NCI-H446 (cell line): ENCODE measurements at places on chromosomes 12 and 14.

- no peak for DNase-seq
Observed at GRCh38 chr14:67727361-67727760, 25.7 kb downstream of the RDH12 start.

GRCh38 chr12:123030686-123031085, 50.2 kb downstream of the ARL6IP4 start:
- DNase-seq, result no peak

GRCh38 chr12:108980831-108981618, 39.8 kb downstream of the SVOP start:
- DNase-seq, result no peak

GRCh38 chr14:68925373-68925772, 53.7 kb downstream of the ACTN1 start:
- no peak for DNase-seq

DNA sequence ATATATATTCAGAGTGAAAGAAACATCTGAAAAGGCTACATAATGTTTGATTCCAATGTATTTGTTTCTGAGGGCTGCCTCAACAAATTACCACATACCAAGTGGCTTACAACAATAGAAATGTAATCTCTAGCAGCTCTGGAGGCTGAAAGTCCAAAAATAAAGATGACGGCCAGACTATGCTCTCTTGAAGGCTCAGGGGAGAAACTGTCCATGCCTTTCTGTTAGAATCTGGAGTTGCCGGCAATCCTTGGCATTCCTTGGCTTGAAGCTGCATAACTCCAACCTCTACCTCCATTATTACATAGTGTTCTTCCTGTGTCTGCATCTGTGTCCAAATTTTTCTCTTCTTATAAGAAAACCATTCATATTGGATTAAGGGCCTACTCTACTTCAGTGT, 68.1 kb upstream of the PLEKHG7 start:
- DNase-seq, result no peak

GRCh38 chr14:69183735-69184134, 7.6 kb upstream of the EXD2 start:
- no peak for DNase-seq

GRCh38 chr12:82682851-82683261, 3.9 kb upstream of the TMTC2 start:
- no peak for DNase-seq

GRCh38 chr12:123388177-123388950, 4.4 kb downstream of the KMT5A start:
- DNase-seq, result no peak

DNA sequence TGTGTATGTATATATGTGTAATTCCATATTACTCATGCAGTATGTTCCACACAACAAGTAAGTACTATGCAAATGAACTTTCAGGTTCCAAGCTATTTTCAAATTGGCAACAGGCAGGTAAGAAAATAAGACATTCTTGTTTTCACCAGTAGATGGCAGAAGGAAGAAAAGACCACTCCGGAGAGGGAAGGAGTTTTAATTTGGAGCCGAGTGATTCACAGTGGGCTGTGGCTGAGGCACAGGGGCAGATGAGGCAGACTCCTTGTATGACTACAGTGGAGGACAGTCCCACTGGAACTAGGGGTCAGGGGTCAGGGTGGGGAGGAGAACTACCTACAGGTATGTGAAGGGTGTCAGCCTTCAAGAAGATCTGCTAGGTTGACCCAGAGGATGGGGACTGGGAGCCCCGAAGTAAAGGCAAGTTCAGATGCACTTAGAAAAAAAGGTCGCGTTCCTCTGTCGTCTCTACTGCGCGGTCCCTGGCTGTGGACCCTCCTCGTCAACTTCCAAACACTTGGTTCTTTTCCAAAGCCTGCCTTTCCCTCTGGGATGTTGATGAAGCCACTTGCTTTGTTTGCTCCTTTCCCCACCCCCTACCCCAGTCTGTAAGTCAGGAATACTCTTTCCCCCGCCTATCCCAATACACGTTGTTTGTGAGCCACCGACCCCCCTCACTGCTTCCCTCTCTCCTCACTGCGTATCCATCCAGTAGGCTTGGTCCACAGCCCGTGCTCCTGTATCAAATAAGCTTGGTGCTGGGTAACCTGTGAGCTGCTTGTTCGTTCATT, 24.1 kb downstream of the DDX47 start:
- peak; percentile 36 for DNase-seq

- no peak for DNase-seq
Observed at GRCh38 chr12:121579190-121579791, 1.5 kb downstream of the KDM2B start.

DNA sequence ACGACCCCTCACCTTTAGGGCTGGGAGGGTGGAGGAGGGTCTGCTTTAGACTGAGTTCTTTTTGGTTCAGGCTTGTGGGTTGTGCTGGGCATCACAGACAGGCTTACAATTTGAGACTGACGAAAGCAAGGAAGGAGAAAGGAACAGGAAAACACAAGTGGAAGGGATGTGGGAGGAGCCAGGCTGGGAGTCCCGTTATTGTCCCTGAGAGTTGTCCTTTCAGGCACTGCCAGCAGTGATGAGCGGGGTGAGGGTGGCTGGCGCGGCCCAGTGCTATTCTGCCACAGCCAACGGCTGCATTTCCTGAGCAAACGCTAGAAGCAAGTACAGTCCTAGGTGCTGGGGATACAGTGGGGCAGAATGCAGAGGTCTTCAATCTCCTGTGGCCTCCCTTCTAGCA, 29.2 kb upstream of the TSPAN9 start:
- no peak for DNase-seq

GRCh38 chr12:19544353-19544752, 105.1 kb downstream of the AEBP2 start:
- no peak for DNase-seq

DNA sequence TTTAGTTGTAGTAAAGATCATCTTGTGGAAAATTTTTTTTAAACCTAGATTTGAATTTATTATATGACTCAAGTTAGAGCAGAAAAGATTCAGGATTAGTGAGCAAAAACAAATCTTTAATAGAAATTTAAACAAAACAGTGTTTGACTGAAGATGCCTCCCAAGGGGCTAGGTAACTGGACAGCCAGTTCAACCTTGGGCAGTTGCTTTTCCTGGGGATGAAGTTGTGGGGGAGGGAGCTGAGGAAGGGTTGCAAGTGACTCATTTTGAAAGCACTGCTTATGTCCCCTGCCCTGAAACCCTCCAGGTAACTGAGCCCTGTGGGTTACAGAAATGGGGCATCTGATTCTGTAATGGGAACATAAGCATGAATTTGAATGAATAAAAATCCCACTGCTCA, 13.1 kb downstream of the CFAP54 start:
- no peak for DNase-seq

DNA sequence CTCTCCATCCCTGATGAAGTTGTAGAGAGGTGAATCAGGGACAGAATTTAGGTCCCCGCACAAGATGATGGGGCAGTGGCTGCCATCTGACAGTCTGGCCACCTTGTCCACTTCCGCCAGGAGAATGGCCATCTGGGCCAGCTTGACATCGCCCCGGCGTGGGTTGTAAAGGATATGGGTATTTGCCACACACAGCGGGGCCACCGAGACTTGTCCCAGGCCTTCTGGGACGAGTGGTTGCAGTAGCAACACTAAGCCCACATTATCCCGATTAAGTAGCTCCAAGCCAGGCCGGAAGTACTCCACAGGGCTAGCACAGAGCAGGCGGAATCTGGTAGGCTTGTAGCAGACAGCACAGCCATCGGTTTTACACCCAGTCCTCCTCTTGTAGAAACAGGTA, 6.2 kb downstream of the ANGEL1 start:
- DNase-seq, result no peak

DNA sequence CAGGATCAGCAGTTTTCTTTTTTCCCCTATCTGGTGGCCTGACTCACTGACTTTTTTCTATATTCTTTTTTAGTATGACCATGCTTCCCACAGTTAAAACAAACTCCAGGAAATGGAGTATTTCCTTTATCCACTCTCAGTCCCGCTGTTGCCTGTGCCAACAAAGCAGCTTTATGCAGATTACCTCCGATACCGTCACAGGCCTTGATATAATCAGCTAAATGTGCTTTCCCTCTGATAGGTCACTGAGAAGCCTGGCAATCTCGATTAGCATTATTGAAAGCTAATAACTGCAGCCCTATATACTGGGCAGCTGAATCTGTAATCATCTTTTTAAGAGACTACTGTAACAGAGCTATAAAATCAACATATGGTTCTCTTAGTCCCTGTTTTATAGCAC, 243.6 kb downstream of the KIF21A start:
- DNase-seq, result no peak

GRCh38 chr14:80658733-80659132, 282.8 kb downstream of the CEP128 start:
- no peak for DNase-seq

GRCh38 chr14:94819531-94819930, 49.6 kb upstream of the GSC start:
- DNase-seq, result no peak

GRCh38 chr14:32049361-32050088, 27.6 kb upstream of the ARHGAP5 start:
- no peak for DNase-seq

DNA sequence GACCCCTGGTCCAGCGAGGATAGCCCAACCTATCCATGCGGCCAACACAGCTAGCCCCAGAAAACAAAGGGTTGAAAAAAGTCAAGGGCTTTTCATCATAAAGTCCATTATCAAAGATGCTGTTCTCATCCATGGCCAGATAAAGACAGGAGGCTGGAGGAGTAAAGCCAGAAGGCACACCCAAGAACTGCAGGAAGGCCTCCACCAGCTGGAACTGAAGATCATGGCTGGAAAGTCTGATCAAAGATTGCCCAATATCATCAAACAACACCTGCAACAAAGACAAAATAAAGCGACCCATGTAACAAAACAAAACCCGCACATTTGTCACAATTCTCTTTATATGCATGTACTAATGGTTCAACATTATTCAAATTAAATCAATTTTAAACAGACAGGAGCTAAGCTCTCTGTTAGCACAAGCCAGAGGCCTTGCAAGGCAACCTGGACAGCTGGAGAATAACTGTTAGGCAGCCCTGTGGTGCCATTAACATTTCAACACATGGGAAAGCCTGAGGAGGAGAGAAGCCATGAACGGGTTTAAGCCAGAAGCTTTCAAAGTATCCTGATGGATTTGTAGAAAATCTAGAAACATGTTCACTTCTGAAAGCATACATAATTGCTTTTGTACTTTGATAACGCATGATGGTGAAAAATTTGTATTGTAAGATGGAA, 34.1 kb downstream of the PSMC1 start:
- DNase-seq, result no peak

DNA sequence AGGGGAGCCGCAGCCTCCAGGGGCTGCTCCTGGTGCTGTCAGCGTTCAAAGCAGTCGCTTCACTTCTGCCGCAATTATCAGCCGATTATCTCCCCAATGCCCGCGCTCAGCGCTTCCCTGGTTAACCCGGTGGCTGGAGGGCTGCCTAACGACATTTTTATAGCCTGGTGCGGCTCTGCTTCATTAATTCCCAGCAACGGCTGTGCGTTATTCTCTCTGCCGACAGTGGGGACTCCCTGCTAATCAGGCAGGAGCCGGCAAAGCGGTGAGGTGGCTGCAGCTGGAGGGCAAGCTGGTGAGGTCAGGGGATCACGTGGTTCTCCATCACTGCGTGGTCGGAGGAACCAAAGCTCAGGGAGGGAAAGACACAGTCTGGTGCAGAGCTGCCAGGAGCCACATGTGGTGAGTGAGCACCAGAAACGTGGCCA, 62.9 kb downstream of the GLRX5 start:
- no peak for DNase-seq

- DNase-seq, result no peak
Observed at GRCh38 chr12:85095501-85095900, 59.4 kb downstream of the LRRIQ1 start.

DNA sequence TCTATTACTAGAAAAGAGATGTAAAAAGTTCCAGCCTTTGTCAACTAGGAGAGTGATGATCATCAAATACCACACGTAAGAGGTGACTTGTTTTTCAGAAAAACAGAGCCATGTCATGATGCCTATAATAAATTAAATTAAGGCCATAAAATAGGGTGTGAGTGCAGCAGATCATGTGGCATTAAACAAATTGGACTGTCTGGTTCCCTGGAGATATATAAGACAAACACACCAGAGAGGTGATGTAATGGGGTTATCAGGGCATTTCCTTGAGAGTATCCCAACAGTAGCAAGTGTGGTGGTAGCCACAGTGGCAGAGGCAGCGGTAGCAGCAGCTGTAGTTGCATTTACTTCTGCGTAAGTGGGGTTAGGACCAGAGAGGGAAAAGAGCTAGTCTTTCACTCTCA, 14.6 kb upstream of the GALNT6 start:
- DNase-seq, result no peak

DNA sequence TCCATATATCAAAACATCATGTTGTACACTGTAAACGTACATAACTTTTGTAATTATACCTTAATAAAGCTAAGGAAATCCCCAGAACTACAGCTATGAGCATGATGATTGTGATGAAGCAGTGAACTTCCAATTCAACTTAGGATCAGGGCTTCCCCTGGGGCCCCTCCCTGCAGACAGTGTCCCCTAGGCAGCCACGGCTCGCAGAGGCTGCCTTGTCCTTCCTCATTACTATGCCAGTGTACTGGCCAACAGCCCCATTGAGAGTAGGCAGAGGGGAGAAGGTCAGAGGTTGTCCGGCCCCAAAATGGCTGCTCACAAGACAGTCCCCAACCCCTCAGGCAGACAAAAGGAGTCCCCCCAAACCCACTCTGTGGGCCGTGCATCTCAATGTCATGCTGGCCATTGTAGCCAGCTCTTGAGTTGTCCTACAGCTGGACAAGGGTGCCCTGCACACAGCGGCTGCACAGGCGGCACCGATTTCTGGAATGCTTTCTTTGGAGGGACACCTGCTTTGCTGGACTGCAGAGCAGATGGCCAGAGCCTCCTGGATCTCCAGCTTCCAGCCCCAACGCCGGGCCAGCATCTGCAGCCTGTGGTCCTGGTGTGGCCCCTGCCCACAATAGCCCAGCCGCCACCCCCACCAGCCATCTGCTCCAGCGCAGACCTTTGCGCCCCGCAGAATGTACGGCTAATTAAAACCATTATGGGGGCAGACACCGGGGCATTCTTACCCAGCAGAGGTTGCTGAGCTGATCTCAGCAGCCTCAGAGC, 46.1 kb downstream of the NIN start:
- DNase-seq, result no peak

GRCh38 chr12:94769047-94769420, 118.7 kb upstream of the TMCC3 start:
- DNase-seq, result no peak

DNA sequence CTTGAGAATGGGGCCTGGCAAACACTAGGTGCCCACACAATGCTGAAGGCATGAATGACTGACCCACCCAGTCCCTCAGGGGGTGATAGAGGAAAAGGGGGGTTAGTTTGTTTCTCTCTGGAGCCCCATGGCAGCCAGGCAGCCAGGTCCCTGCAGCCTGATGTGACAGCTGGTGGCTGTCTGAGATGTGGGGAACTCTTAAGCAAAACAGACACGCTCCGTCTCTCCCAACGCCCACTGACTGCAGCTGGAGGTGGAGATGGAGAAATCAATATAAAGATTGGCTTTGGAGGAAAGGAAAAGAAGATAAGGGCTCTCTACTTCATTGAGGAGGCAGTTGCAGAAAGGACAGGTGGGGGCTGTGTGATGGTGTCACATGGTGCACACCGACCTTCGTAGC, 240.8 kb upstream of the LHX5 start:
- DNase-seq, result no peak
